ENCODE measurements at places on chromosomes 13 and 19.
A peak's percentile ranks its signal among the peaks of the same experiment; 100 is the strongest.

DNA sequence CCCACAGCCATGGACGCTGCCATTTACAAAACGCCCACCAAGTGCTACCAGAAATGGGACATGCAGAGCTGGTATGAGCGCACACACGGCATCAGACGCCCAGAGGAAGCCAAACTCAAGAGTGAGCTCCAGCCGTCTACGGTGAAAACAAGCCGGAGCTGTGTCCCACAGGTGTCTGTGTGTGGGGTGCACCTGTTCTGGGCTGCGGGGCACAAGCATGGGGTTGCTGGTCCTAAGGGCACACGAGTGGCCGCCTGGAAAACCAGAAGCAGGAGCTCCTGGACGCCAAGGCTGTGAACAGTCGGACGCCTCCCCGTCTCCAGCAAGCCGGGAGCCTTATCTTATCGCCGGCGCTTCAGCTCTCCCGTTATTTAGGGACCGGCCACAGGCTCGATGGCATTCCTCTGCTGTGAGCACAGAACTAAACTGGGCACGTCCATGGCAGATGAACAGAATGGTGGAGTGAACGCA is 1.3 kb downstream of the ADPRHL1 start:
- no peak for DNase-seq

DNA sequence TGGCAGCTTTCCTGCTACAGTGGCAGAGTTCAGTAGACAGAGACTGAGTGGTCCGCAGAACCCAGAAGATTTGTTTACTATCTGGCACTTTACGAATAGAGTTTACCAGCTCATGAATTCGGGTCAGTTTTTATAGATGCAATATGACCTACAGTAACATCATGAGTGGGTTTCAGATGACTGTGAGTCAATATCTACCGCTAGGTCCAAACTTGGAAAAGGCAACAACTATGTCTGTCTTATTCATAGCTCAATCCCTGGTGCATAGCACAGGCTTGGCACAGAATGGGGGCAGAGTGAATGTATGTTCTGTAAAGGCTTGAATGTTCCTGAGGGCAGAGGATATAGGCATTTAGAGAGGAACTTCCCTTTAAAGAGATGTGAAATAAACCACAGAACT is 65.2 kb downstream of the RAP2A start:
- DNase-seq, result no peak

- no peak for DNase-seq
Measured at GRCh38 chr13:51252954-51253532, 30.8 kb downstream of the FAM124A start.

- DNase-seq, result no peak
Measured at GRCh38 chr19:10895920-10896319, 24.6 kb downstream of the CARM1 start.

- DNase-seq, result no peak
Measured at GRCh38 chr13:99039718-99040280, 61.9 kb upstream of the DOCK9 start.

DNA sequence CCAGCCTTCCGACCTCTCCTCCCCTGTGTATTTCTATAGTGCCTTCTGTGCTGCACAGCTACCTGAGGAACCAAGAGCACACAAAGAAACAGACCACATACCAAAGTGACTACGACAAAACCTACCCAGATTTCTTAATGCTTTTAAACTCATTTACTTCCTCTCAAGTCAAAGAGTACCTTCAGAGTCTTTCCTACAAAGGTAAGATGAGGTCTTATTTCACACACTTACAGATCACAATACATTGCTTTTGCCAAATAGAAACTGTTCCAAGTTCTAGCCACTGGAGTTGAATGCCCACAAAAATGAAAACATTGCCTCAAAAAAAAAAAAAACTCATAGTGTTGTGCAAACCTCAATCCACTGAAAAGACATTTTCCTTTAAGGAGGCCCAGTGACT is 36.4 kb downstream of the TEX26 start:
- DNase-seq, result peak; percentile 78

DNA sequence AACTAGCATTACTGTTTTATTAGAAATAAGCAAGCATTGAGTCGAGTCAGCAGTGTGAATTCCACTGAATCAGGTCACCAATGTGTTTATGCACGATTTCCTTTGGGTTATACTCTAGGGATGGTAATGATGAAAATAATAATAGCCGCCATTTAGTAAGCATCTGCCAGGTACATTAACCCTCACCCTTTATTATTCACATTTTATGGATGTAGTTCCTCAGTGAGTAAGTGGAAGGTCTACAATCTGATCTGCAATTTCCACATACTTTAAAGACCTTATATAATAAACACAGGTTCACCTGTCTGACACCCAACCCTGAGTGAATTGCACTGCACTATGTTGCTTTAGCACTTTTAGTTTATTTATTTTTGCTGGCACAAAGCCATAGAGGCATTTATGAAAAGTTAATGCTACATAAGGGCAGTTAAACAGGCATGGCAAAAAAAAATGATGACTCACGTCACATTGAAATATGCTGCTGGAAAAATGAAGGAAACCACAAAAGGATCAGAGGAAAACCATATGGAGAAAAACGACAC is 122.4 kb downstream of the TRPC4 start:
- DNase-seq, result peak; percentile 75

- no peak for DNase-seq
Measured at GRCh38 chr13:28316129-28316528, 177.8 kb downstream of the PAN3 start.

- no peak for DNase-seq
Measured at GRCh38 chr19:18418029-18418482, 1.1 kb upstream of the SSBP4 start.

DNA sequence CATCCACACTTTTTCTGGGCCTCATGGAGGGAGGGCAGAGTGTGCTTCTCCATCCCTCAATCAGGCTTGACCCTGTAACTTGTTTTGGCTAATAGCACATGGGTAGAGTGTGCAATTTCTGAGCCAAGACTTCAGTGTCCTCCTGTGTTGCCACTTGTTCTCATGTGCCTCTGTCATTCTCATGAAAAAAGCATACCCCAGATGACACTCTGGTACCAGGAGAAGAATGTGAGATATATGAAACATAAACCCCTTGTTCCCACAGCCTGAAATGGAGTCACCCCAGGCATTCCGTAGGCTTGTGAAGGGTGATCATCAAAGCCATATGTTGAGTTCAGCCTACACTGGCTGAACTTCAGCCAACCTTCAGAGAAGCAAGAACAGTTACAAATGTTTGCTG is 239.2 kb upstream of the MIR17HG start:
- no peak for DNase-seq

DNA sequence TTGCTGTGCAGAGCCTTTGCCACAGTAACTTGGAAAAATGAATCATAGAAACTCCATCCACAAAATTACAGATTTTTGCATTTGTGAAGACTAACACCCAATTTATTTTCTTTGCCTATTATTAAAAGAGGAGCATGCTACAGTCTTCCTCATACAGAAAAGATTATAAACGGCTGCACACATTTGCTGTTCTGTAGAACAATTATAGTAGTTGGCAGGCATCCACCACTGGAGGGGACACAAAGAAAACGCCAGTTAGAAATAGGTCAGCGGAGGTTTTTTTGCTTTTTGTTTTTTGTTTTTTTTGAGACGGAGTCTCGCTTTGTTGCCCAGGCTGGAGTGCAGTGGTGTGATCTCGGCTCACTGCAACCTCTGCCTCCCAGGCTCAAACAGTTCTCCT is 51.6 kb downstream of the SACS start:
- DNase-seq, result no peak

DNA sequence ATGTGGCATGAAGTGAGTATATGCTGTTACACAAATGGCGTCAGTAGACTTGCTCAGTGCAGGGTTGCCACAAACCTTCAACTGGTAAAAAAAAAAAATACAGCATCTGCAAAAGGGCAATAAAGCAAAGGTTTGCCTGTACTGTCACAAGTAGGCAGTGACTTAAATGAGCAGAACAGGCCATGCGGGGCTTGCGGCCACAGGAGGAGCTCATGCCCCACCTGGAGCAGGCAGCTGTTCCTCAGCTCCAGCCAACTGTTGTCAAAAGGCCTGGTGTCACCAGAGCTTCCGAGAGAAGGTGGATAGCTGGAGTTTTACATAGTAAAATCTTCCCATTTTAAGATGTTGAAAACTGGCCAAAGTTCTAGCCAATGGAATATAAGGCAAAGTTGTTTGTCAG is 7.7 kb downstream of the ATP7B start:
- no peak for DNase-seq

DNA sequence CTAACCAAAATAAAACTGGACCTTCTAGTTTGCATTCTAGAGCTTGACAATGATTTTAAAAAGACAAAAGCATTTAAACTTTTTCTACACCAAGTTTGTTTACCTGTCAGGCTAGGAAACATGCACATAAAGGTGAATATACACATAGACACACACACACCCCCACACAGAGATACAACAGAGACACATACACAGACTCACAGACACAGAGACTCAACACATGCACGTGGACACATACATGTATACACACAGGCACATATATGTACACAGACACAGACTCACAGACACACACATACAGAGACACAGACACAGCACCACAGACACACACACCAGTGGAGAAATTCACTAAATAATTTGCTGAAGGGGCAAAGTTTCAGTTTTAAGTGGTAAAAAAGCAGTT is 155.7 kb downstream of the GPC5 start:
- no peak for DNase-seq

DNA sequence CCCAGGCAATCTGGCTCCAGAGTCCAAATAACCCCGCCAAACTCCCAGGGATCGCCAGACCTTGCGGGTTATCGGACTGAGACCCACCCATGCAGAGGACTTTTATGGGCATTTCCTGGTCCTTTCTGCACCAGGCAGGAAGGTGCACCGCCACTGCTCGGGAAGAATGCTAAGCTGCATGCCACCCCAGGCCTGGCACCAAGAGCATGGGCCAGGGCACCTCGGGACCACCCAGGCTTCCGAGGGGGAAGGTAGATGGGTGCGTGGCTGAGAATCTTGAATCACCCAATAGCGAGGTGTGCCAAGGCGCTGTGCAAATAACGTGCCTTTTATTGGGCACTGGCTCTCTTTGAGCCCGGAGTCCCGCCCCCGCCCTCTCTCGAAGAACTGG is 422 bp upstream of the ZNF575 start:
- no peak for DNase-seq

GRCh38 chr13:21164631-21165030 is 11.7 kb downstream of the SKA3 start:
- DNase-seq, result peak; percentile 47

GRCh38 chr13:43652760-43653159 is 134.0 kb downstream of the ENOX1 start:
- no peak for DNase-seq

DNA sequence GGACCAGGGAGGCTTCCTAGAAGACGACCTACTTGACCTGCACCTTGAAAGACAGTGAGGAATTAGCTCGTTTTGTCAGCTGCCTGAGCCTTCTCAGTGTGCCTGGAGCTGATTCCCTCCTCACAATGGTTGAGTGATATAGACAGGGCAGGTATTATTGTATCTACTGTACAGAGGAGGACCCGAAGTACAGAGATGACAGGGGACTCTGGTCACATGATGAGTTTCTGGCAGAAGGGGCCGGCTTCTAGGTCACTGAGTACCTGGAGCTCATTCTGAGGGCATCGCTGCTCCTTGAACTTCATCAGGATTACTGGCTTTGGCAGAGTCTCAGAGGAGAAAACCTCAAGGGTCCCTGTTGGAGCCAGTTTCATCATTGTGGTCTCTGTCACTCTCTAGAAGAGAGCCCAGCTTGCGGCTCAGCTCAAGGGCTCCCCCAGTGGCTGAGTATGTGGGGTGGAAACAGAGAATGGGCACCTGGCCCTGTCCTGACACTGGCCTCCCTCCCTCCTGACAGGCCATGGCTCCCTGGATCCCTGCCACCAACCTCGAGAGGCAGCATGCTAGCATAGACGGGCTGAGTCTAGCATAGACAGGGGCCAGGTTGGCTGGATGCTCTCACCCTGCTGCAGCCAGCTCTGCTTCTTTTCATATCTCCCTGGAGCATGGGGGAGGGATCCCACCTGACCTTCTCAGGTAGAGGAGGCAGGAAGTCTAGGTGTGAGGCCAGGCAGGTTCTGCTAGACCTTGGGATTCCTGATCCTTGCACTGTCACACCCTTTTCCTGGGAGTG is 38.7 kb downstream of the NFIX start:
- DNase-seq, result peak; percentile 29

DNA sequence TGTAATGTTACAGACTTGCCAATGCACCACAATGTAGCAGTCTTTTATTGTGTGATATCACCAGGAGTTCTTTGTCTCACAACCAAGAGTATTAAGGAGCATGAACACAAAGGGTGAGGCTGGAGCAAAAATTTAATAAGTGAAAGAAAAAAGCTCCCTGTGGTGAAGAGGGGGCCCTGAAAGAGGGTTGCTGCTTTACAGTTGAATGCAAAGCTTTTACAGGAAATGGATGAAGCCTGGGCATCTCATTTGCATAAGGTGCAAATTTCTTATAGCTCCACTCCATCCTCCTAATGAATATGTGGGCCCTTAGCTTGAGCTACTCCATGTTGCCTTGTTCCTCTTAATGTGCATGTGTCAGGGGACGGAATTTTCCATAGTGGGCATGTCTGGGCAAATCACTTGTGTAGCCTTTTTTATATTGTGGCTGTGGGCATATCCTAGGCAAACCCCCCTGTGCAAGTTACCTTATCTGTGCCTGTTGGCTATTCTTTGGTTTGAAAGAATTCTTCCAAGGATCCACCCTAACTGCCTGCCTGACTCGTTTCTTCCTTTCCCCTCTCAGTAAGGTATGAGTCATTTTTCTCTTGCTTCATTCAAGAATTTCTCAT is 45.3 kb upstream of the TRPC4 start:
- peak; percentile 37 for DNase-seq

GRCh38 chr19:2332341-2333026 is 4.0 kb downstream of the SPPL2B start:
- no peak for DNase-seq

- peak; percentile 59 for DNase-seq
Measured at GRCh38 chr19:35991731-35992450, 3.1 kb upstream of the SDHAF1 start.

- no peak for DNase-seq
Measured at GRCh38 chr13:97884707-97885468, 68.6 kb upstream of the IPO5 start.

- no peak for DNase-seq
Measured at GRCh38 chr19:47056411-47056810, 8.0 kb upstream of the TMEM160 start.

- no peak for DNase-seq
Measured at GRCh38 chr13:67001363-67001762, 228.8 kb downstream of the PCDH9 start.

- no peak for DNase-seq
Measured at GRCh38 chr13:51628059-51628852, 44.0 kb downstream of the WDFY2 start.

- no peak for DNase-seq
Measured at GRCh38 chr19:35431145-35431807, 16.8 kb upstream of the FFAR2 start.

GRCh38 chr19:34500656-34501120 is 19.1 kb downstream of the WTIP start:
- no peak for DNase-seq
